PC-3 (cell line): ENCODE measurements at places on chromosomes 3 and 15. TPM values are rescaled to one million over a fixed set of nuclear protein-coding genes. Genes with fewer than 3 reads are reported as not detected.
A peak's percentile ranks its signal among the peaks of the same experiment; 100 is the strongest.

The ERICH6 gene
- total RNA-seq = not detected in 2 replicates

The SPATA12 gene
- total RNA-seq = 0.12 and 0.47 TPM in 2 replicates

- DNase-seq = peak; percentile 85
These were observed 617.4 kb downstream of the CADM2 start for GRCh38 chr3:85576091-85576690.

The NDUFB5 gene
- 125 and 126 TPM in 2 replicates for total RNA-seq

- peak; percentile 64 for DNase-seq
These were observed 91.2 kb downstream of the EDEM1 start for GRCh38 chr3:5278666-5279065.

The PTX3 gene
- total RNA-seq = 24.4 and 27.3 TPM in 2 replicates

The MOBP gene
- not detected in 2 replicates for total RNA-seq

The ZNF501 gene
- total RNA-seq = not detected in 2 replicates

- no peak for DNase-seq
These were observed 12.0 kb downstream of the NME9 start for GRCh38 chr3:138317687-138318086.

- DNase-seq = peak; percentile 82
These were observed 10.2 kb upstream of the TGFBR2 start for GRCh38 chr3:30596152-30596551.

DNA sequence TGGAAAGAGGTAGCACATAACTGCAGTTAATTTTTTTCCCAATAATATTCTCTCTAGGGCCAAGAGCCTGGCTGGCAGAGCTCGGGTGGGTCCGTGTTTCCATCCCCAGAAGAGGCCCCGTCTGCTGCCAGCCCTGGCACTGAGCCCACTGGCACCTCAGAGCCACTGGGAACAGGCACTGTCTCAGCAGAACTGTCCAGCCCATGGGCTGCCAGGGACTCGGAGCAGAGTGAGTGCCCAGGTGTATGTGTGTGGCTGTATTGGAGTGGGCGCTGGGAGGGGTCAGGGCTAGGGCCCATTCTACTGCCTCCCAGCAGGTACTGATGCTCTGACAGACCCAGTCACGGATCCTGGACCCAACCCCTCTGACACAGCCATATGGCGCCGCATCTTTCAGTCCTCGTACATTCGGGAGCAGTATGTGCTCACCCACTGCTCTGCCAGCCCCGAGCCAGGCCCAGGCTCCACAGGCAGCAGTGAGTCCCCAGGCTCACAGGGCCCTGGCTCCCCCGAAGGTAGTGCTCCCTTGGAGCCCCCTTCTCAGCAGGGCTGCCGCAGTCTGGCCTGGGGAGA lies 8.9 kb downstream of the VWA5B2 start:
- no peak for DNase-seq

GRCh38 chr3:181705086-181705480 lies 6.6 kb upstream of the SOX2 start:
- no peak for DNase-seq

The SUSD5 gene
- not detected in 2 replicates for total RNA-seq

GRCh38 chr15:62658498-62658897 lies 384.0 kb upstream of the TPM1 start:
- DNase-seq = no peak

DNA sequence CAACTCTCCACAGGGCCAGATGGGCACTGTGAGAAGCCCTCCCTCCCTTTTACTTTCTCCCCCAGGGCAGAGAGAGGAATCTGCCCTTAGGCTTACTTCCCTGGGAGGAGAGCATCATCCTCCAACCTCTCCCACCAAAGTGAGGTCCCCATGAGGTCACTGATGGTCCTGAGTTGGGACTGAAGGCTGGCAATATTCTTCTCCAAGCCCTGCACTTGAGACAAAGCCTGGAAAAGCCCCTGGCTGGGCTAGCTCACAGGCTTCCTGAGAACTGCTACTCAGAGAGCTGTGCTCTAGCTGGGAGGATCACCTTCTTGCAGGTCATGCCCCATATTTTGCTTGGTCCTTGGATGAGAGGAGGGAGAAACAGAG lies 110.0 kb upstream of the MEF2A start:
- no peak for DNase-seq

The ADGRG7 gene
- total RNA-seq = not detected in 2 replicates

DNA sequence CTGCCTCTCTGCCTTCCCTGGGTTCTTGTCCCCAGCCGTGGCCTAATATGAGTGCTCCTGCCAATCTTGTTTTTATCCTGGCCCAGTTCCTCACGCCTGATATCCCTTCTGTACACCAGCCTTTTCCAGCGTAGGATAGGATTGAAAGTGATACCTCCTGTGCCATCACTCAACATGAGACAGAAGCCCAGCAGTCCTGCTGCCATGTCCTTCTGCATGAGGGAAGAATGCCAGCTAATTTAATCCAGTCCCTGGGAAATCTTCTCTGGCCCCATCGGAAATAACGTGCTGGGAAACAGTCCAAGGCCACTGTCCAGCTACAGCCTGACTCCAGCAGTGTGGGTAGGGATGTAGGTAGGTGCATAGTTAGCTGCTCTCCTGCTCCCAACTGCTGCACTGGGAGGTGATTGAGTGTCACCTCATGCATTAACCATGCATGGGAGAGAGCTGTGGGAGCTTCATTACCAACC lies 92.0 kb upstream of the TPM1 start:
- DNase-seq = no peak

- no peak for DNase-seq
These were observed 68.5 kb downstream of the CHSY1 start for GRCh38 chr15:101183226-101183930.

GRCh38 chr15:31128919-31129768 lies 27.6 kb upstream of the TRPM1 start:
- DNase-seq = peak; percentile 58

The ZSCAN2 gene
- 15.0 and 18.3 TPM in 2 replicates for total RNA-seq

DNA sequence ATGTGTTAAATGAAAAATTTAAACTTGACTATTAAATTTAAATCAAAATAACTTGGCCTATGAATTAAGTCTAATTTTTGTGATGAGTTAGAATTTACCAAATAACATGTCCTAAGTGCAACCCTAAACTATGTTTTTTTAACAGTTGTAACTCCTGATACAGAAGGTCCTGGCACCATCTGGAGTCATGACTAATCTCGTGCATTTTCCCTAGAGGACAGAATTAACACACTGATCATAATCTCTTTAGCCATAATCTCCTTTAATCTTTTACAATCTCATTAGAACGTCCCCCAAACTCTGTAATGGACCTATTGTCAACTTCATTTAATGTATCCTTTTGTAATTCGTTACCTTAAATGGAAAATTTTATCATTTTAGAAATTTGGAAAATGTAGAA lies 100.6 kb downstream of the SUCNR1 start:
- peak; percentile 63 for DNase-seq

DNA sequence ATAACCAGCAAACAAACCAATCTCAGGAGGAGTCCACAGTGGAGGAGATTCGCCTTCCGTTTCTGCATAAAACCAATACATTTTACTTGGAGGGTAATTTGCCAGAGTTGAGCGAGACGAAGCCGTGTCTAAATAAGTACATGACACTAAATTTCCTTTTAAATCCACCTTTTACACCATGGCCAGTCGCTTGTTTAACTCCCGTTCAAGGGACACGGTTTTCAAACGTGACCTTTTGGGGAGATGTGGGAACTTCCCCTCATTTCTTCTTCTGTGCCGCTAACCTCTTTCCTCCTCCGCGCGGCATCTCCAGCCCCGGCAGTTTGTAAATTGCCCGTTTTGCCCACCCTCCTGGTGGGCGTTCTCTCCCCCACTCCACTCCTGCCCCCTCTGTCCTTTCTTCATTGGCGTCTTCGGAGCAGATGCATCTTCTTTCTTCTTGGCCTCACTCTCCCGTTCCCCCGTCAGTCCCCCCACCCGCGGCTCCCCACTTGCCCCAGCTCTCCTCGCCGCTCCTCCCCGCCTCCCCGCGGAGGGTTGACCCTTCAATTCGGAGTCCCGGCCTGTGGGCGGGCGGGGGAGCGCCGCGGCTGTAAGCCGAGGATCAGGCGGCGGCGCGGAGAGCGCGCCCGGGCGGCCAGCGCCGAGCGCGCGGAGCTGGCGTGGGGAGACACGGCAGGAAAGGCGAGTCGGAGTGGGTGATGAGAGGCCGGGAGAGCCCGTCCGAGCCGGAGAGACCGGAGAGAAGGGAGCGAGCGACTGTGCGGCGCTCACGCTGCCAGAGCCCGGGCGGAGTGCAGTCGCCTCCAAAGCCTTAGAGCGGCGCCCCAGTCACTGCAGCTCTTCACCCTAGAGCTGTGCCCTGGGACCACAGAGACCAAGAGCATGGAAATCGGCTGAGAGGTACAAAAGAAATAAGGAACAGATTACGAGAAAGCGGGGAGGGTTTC lies at the start of gene NLGN1:
NLGN1 (plus strand) TSS at position 584 of the 950 bp plus-strand sequence.
- peak; percentile 17 for DNase-seq

DNA sequence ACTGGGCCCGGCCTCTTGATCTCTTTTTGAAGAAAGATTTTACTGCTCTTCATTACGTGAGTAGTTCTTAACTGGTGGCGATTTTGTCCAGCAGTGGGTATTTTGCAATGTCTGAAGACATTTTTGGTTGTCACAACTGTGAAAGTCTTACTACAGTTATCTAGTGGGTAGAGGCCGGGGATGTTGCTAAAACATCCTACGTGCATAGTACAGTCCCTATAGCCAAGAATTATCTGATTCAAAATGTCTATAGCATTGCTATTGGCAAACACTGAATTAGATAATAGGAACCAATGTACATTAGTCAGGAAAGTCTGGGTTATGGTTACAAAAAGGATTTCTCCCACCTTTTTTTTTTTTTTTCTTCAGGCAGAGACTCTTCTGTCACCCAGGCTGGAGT lies 38.1 kb downstream of the FOXL2 start:
- DNase-seq = no peak

The HYKK gene
- 2.9 and 7.3 TPM in 2 replicates for total RNA-seq

The AMIGO3 gene
- 1.8 and 2.1 TPM in 2 replicates for total RNA-seq

DNA sequence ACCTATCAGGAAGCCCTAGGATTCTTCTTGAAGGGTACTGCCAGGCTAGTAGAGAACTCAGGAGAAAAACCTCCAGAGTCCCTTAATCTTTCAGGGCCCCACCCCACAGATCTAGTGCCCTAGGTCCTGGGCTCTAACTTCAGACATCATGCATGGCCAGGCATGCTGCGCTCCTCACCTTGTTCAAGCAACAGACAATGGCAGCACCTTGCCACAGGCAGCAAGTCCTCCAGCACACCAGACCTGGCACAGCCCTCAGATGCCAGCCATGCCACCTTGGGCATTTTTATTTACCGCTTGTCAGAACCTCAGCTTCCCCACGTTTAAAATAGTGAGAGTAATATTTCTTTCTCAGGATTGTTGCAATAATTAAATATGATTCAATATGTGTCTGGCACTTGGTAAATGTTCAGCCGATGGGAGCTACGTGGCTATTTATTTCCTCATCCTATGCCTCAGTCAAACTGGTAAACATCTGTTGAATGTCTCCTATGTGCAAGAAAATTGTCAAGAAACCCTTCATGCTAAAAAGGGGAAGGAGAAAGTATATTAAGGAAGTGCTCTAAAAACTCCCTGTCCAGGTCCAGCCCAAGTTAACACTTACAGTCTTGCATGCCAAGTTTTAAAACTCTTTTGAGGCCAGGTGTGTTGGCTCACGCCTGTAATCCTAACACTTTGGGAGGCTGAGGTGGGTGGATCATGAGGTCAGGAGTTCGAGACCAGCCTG lies 14.5 kb upstream of the CCR1 start:
- no peak for DNase-seq

GRCh38 chr15:56102441-56102840 lies 109.0 kb upstream of the NEDD4 start:
- no peak for DNase-seq

The RASGRP1 gene
- total RNA-seq = not detected in 2 replicates

GRCh38 chr3:16802389-16802788 lies 82.4 kb upstream of the PLCL2 start:
- DNase-seq = no peak

DNA sequence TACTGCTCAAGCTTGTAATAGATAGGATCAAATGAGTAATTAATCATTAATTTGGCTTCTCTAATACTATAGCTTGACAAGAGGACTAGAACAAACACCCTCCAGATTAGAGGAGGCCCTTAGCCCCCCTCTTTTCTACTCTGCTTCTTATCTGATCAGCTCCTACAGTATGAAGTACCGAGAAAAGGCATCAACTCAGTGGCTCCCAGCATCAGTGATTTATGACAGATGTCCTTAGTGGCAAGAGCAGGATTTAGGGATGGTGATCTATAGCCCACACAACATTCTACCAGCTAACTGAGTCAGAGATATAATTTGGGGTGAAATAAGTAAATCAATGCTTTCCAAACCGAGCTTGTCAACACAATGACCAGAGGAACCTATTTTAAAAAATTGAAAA lies 541.1 kb downstream of the NLGN1 start:
- DNase-seq = no peak

- peak; percentile 59 for DNase-seq
These were observed 16.8 kb downstream of the EPHA6 start for GRCh38 chr3:96831175-96831574.

DNA sequence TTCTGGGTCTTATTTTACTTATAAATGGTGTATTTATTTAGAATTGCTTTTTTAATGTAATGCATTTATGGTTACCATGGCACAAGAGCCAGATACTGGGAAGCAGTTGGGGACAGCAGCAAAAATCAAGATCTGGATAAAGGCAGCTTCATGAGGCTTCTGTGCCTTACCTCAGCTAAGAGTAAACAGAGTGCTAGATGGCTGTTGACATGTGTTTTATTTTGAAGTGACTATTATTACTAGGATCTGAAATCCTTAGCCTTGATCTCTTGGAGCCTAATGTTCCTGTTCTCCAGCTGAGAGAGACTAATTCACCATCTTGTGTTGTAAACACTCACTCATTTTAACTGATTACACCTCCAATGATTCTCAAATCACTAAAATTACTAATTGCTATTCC lies 317.8 kb downstream of the LPP start:
- no peak for DNase-seq

DNA sequence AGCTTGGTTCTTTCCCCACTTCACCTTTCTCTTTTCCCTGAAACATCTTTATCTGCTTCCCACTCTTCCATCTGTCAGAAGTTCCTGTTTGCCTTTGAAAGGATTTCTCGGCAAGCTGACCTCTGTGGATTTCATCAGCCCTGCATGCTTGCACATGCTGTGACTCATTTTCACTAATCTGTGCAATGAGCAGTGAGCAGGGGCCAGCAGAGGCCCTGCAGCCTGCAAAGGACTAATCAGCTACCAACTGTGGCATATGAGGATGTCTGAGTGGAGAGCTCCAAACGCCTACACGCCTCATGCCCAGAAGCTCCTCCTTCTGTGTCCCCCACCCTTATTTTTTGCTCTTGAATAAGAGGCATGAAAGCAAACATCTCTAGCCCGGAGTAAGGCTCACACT lies 333.0 kb upstream of the SEMA6D start:
- DNase-seq = peak; percentile 74

The CHL1 gene
- not detected in 2 replicates for total RNA-seq

DNA sequence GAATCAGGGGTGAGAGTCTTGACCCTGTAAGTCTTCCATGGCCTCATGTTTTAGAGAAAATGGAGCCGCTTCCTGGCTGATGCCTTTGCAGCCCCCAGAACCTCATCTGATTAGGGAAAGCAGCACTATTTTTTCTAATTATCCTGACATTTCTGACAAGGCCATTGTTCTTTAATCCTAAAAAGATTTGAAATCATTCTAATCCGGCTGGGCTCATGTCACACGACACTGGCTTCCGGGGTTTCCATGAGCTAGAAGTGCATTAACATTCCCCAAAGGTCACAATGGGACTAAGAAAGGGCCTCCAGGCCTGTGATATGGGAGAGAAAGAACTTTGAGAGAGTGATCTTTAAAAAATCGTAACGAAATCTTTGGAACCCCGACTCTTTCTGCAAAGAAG lies 33.1 kb downstream of the RBP2 start:
- no peak for DNase-seq

The FAM3D gene
- total RNA-seq = 0.40 TPM in 1 of 2 replicates, not detected in the other
